ENCODE measurements at places on chromosomes 3 and 15.
A peak's percentile ranks its signal among the peaks of the same experiment; 100 is the strongest.

DNA sequence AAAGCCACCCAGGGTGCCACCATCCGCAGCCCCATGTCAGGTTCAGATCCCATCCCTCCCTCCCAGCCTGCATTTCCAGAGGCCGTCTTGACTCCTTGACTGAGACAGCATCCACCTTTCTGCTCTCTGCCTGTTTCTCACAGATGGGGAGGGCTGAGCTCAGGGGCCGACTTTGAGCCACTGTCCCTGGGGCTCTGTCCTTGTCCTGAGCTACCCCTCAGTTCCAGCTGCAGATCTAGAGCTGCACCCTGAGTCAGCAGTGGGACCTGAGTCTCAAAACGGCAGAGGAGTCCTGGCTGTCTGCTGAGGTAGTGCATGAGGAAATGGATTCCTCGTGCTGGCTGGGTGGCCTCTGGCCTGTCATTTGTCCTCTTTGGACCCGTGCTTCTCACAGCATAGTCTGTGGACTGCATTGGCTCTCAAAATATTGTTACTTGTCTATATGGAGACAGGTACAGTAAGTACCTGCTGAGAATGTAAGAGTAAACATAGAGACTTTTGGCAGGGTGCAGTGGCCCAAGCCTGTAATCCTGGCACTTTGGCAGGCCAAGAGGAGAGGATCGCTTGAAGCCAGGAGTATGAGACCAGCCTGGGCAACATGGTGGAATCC, 22.3 kb downstream of the RPLP1 start:
- DNase-seq, result no peak

DNA sequence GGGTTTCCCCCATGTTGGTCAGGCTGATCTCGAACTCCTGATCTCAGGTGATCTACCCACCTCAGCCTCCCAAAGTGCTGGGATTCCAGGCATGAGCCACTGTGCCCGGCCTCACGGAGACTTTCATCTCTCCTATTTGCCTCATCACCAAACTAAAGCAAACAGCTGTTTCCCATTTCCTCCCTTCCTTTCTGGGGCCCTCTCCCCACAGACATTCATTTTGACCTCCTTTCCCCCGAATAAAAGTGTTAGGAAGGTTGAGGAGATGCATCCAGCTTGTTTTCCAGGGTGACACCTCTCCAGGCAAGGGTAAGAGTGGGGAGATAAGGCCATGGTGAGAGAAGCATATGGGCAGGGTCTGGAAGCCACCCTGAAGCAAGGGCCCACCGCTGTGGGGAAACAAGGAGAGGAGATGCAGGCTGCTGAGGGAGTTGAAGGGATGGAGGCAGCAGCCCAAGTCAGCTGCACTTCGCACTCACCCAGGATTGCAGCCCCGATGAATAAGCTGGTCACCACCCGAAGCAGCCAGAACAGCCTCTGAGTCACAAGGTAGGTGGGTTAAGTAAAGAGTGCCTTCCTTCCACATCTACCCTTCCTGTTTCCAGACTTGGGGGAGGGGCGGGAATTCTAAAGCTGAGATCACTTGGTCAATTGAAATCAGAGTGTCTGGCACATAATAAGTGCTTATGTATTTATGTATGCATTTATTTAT, 7.7 kb downstream of the DUOXA2 start:
- DNase-seq, result peak; percentile 61

- no peak for DNase-seq
Observed at GRCh38 chr3:101976473-101976872, 127.2 kb downstream of the NFKBIZ start.

- peak; percentile 37 for DNase-seq
Observed at GRCh38 chr3:5071061-5071460, 51.0 kb upstream of the ARL8B start.

DNA sequence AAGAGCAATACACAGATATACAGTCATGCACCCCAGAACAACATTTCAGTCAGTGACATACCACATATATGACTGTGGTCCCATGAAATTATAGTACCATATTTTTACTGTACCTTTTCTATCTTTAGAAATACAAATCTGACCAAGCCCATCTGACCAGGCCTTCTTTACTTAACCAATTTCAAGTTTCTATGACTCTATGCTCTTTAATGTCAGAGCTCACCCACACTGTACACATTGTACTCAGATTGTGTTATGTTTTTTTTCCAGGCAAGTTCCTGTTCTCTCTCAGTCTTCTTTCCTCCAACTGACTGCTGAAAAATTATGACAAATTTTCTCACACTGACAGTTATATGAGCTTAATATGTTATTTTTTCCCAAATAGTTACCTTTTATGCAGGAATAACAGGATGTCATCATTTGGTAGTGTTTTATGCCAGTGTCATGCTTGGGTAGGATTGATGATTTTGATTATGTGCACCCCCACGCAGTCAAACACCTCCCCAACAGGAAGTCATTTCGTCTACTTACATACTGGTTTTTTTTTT, 8.0 kb upstream of the CBLB start:
- DNase-seq, result peak; percentile 38

DNA sequence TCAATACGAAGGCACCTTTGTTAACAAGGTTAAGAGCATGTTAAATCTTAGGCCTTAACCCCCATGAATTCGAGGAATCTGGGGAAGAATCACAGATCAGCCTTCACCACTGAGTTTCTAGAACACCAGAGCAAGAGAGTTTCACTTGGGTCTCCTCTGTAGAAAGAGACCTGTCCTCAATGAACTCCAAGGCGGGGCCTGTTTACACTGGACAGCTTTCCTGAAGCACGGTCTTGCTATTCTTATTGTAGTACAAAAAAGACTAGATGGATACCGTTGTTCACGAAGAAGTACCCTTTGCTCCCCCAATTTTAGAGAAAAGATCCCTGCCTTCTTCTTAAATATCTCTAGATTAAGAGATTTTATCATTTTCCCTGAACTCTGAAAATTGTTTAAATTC, 64.9 kb downstream of the USF3 start:
- DNase-seq, result no peak

DNA sequence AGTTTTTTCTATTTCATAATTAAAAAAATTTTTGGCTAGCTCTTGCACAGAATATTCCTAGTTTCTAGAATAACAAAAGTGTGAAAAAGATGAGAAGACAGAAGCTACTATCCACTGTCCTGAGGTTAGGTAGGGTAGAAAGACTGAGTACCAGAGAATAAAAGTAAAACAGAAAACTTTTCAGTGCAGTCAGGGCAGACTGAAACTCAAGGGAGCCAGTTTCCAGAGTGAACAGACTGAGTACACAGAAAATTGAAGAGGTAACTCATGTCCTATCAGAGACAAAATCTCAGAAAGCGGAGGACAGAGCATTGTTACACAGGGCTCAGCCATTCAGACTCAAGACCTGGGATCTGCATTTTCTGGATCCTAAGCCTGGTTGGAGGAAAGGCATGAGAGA, 8.8 kb upstream of the FBXO40 start:
- no peak for DNase-seq

GRCh38 chr3:56788521-56788920, 13.2 kb downstream of the ARHGEF3 start:
- no peak for DNase-seq

DNA sequence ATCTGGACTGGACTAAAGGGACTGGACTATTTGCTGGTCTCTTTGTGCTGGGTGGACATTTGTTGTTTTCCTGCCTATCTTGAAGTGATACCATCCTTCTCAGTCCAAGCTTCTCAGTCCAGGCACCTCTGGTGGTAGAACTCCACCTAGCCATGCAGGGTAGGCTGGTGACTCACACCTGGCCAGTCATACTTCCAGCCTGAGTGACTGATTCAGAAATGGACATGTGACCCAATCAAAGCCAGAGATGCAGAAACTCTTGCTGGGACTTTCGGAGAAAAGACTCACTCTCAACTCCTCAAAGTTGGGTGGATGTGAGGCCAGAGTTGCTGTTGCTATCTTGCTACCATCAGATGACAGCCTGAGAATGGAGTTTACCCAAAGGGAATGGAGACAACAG, 5.6 kb upstream of the ASB14 start:
- no peak for DNase-seq

GRCh38 chr3:52436500-52437149, 8.3 kb downstream of the SEMA3G start:
- DNase-seq, result peak; percentile 86

DNA sequence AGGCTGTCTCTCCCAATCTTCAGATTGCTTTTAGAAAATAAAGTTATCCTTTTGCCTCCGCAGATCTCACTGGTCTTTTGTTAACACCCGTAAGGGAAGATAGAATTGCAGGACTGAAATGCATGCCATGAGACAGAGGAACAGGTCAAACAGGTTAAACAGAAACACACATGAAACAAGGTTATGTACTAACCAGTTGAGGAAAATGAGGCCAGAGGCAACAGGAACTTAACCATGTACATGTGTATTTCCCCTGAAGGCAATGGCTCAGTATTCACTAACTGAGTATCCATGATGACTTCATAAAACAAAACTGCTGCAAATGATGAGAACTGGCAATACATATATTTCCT, 169.1 kb upstream of the NSMCE3 start:
- DNase-seq, result no peak

DNA sequence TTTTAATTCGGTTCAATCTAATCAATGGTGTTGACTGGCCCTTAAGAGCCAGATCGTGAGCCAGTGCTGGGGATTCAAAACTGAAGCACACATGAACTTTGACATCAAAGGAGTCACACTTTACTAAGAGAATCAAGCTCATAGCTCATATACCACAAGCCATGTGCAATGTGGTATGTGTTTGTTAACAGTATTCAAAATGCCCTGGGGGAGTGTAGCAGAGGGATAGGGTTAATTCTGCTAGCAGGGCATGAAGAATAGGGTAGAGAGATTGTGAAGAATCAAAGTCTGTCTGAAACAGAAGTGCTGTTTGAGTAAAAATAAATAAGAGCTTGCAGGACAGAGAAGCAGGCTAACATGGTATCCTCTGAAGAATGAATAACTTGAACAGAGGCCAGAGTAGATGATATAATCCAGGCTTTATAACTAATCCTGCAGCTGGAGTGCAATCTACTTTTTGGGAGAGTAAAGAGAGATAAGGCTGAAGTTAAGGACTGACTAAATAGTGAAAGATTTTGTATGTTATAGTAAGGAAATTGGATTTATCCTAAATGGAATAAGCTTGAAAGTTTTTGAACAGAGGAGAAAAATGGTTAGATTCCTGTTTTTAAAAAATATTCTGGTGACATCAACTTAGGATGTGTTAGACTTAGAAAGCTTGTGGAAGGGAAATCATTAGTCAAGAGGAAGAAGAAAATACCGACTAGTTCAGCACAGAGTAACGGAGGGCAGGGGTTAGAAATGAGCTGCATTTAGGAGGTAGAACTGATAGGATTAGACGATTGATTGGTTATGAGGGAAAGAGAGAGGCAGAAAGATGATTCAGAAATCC, 292.0 kb downstream of the NFKBIZ start:
- peak; percentile 54 for DNase-seq

GRCh38 chr15:79916502-79917132, 19.8 kb upstream of the MTHFS start:
- DNase-seq, result no peak

- peak; percentile 82 for DNase-seq
Observed at GRCh38 chr3:100992231-100993012, 799 bp downstream of the ABI3BP start.

DNA sequence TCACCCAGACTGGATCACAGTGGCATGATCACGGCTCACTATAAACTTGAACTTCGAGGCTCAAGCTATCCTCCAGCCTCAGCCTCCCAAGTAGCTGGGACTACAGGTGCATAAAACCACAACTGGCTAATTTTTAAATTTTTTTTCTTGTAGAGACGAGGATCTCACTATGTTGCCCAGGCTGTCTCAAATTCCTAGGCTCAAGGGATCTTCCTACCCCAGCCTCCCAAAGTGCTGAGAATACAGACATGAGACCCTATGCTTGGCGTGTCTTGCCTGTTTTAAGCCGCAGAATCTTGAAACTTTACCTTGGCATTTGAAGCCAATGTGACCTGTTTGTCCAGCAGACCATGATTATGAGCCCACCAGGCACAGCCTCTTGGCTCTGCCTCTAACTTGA, 119.9 kb downstream of the OPA1 start:
- no peak for DNase-seq

DNA sequence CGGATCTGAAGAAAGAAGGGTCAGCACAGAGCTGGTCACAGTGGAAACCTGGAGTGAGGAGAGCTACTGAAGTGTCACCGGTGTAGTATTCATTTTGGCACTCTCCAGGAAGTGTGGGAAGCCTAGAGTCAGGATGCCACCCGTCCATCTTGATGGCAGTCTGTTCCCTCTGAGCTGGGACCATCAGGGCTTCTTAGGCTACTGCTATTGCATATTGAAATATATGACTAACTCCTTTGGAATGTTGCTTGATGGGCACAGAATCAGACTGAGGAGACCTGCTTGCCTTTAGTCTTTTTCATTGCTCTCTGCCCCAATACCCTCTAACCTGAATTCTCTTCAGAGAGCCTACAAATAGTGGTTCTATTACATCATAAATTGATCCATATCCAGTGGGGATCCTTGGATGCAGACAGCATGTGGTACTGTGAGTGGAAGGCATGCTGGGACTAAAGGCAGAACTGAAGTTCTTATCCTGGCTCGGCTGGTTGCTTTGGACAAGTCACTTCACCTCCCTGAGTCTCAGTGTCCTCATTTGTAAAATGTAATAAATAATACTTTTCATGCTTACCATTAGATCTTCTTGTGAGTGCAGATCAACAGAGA, 143.5 kb downstream of the PDE8A start:
- DNase-seq, result peak; percentile 58

- no peak for DNase-seq
Observed at GRCh38 chr3:70488131-70488530, 175.7 kb upstream of the MDFIC2 start.

DNA sequence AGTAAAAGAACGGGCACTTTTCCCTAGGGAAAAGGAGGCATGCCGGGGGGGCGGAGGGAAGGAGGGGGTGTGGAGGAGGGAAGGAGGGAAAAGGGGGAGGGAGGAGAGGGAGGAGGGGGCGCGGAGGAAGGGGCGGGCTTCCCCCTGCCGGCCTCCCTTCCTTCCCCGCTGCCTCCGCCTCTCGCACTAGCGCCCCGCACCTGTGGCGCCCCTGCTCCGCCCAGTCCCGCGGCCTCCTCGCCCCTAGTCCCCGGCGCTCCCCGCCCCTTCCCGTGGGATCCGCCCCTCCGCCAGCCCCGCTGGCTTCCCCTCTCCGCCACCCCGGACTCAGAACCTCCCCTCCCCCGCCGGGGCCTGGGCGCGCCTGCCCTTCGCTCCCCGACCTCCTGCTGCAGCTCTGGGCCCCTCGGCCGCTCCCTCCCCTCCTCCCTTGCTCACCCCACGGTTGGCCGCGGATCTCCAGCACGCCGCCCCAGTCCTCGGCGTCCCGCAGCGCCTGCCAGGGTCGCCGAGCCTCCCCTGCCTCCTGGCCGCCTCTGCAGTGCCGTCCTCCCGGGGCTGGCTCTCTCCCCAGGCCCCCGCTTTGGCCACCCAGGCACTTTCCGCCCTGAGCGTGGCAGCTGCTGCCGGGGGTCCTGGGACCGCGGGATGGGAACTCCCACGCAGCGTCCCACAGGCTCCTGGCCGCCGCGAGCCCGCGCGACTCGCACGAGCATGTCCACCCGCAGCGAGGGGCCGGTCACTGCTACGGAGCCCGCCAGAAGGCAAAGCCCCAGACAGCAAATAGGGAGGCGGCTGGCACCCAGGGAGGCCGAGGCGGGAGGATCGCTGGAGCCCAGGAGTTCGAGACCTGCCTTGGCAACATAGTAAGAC, 147.4 kb downstream of the TJP1 start:
- peak; percentile 70 for DNase-seq

- DNase-seq, result no peak
Observed at GRCh38 chr3:29291982-29292363, 11.1 kb downstream of the RBMS3 start.

GRCh38 chr3:150348500-150348899, 59.6 kb upstream of the TSC22D2 start:
- DNase-seq, result peak; percentile 91

GRCh38 chr3:138124706-138125355, 7.4 kb downstream of the A4GNT start:
- DNase-seq, result peak; percentile 76

- DNase-seq, result peak; percentile 75
Observed at GRCh38 chr15:55403531-55403930, 4.6 kb downstream of the CCPG1 start.

Data from adipocyte (in vitro differentiated cells).